SW480 (cell line): ENCODE measurements at places on chromosomes 4 and X.
A peak's percentile ranks its signal among the peaks of the same experiment; 100 is the strongest.

DNA sequence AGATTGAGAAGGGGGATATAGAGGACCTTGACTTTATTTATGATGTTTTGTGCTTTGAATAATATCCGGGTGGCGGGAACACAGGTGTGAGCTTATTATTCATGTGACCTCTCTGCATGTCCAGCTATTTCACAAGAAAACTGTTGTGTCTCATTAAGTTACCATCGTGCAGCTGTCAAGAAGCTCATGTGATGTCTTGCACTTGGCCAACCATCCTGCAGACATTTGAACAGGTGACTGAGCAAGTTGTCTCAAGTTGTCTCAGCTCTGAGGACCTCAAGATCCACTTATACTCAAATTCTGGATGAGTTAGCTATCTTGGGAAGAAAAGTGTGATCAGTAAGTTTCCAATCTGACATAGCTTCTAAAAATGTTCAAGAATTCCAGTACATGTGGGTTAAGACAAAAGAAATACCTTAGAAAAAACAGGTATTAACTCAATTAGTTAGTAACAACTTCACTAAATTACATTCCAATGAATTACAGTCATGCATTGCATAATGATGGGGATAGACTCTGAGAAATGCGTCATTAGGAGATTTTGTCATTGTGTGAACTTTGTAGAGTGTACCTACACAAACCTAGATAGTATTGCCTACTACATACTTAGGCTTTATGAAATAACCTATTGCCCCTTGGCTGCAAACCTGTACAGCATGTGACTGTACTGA is 462.2 kb downstream of the INPP4B start:
- no peak for DNase-seq

GRCh38 chr4:103754844-103755243 is 35.1 kb upstream of the TACR3 start:
- DNase-seq, result peak; percentile 6

- no peak for DNase-seq
Observed at GRCh38 chr4:24594887-24595286, 10.5 kb upstream of the DHX15 start.

DNA sequence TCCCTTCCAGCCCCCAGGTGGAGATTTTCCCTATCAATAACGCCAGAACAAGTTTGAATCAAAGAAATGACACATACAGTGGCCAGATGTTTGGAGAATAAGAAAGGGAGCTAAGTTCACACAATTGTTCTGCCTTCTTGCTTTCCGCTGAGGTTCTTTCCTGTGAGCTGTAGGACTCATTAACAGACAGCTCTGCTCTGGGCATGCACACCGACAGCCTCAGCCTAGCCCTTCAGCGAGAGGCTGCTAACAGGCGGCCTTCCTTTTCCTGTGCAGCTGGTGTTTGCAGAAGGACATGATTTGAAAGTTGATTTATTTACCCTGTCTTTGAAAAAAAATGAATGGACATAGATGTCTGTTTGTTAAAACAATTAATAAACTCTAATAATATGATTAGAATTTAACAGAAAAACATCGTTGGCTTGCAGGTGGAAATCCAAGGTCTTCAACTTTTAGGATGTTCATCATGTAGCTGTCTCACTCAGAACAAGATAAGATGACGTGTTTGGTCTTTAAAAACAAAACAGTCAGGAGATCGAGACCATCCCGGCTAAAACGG is 183.3 kb downstream of the KDR start:
- no peak for DNase-seq

- no peak for DNase-seq
Observed at GRCh38 chrX:39848900-39849299, 248.9 kb downstream of the BCOR start.

- DNase-seq, result no peak
Observed at GRCh38 chrX:38221391-38221929, 789 bp upstream of the SRPX start.

DNA sequence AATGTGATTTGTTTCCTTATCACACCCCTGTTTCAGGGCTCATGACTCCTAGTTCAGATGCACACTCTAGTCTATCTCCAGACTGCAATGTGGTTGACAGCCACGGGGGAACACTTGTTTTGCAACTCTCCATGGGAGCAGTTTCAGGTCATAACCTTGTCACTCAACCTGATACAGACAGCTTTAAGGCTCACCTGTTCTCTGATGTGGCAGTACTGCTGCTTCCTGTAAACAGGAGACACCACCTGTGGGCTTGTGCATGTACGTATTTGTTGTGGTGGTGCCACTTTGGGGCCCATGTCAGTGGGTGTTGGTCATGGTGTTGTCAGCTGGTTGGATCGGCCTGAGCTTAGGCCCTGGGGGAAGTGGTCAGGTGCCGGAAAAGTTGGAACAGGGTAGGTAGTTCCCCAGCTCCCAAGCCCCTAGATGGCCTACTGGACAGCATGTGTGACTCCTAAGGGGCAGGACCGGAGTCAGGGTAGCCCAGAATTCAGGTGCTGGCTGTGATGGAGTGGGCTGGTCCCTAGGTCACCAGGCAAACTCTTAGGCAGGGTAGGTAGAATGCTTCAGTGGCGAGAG is 46.2 kb downstream of the FAM9B start:
- peak; percentile 87 for DNase-seq

DNA sequence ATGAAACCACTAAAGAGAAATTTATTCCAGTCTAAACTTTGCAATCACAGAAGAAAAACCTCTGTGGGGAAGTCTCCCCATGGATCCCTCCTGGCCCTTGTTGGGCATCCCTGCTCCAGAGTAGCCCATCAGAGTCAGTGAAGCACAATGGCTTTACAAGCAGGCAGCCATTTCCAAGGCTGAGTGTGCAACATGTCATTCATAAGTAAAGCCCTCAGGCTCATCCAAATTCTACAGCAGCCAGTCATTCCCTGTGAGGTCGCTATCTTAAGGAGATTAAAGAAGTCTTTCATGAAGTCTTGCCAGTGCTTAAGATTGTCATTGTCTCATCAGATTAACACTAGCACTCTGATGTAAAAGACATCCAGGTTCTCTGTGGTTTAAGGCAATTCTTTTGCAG is 17.0 kb upstream of the MAPK10 start:
- DNase-seq, result no peak

DNA sequence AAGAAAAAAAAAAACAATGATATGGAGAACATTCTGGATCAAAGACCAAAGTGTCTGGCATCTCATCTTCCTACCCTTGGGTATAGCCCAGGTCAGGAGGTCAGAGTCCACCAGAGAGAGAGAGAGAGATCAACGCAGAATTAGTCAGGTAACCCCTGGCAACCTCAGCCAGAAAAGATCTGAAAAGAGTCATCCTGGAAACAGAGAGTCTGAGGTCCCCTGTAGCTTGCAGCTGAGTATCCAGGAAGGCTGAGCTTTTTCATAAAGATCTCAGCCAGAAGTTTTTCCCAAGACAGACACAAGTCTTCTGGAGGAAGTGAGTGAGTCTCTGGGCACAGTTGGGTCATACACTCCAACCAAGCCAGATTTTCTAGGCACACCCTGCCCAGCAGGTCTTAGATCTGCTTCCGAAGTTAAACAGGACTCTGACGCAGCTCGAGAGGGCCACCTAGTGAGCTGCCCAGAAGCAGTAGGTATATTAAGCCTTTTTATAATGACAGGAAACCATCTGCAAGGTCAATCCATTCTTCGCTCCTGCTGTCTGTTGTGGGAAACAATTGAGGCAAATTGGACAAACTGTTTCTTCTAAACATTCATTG is 35.7 kb downstream of the ACE2 start:
- DNase-seq, result peak; percentile 63

- no peak for DNase-seq
Observed at GRCh38 chr4:151716324-151716723, 44.5 kb downstream of the GATB start.

DNA sequence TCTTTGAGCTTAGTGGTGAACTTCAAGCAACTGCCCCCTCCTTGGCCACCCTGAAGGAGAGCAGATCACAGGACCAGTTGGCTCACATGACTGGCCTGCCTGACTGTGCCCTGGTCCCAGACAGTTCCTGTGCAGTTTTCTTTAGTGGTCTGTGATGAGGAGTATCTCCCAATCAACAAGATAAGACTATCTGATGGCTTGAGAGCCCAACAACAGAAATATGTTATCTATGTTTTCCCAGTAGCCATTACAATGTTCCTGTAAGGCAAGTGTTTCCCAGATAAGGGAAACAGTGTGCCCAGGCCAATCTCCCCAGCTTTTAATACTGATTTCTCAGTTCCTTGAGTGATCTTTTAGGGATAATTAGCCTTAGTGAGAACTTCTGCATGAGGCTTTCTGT is 14.2 kb upstream of the TIMM8A start:
- no peak for DNase-seq
